Daoy (cell line): ENCODE measurements at places on chromosomes 1 and 21. TPM values are rescaled to one million over a fixed set of nuclear protein-coding genes. Genes with fewer than 3 reads are reported as not detected.

SPATA45 gene
- not detected in 2 replicates for total RNA-seq

DENND2C gene
- total RNA-seq, result 2.0 and 3.2 TPM in 2 replicates

KCNC4 gene
- 5.1 and 5.5 TPM in 2 replicates for total RNA-seq

LDLRAD2 gene
- total RNA-seq, result not detected in 2 replicates
